ENCODE measurements at places on chromosomes 7 and 10.

DNA sequence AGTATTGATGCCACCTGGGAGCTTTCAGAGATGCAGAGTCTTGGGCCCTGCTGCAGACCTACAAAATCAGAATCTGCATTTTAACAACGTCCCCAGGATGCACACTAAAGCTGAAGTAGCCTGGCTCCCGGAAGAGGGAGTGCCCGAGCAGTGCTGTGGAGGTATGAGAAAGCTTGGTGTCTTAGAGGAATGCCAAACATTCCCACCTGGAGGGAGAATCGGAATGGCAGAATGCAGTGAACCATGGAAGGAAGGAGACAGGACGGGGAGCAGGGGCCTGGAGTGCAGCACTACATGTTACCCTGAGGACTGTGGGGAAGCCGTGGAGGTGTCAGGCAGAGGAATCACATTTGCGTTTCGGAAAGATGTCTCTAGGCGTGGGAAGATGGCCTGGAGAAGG is 90.9 kb downstream of the AOAH start:
- no peak for DNase-seq

GRCh38 chr10:32054094-32054493 is 2.1 kb downstream of the KIF5B start:
- DNase-seq = no peak

GRCh38 chr7:112866424-112866823 is 76.2 kb upstream of the TMEM168 start:
- no peak for DNase-seq

DNA sequence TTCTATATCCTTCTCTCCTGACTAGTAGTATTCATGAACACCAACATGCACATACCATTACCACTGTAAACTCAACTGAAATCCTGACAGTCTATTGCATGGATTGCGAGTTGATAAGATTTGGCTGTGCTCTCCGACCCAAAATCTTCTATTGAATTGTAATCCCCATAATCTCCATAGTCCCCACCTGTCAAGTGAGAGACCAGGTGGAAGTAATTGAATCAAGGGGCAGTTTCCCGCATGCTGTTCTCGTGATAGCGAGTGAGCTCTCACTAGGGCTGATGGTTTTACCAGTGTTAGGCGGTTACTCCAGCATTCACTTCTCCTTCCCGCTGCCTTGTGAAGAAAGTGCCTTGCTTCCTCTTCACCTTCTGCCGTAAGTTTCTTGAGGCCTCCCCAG is 261.8 kb downstream of the PHF14 start:
- DNase-seq = no peak

DNA sequence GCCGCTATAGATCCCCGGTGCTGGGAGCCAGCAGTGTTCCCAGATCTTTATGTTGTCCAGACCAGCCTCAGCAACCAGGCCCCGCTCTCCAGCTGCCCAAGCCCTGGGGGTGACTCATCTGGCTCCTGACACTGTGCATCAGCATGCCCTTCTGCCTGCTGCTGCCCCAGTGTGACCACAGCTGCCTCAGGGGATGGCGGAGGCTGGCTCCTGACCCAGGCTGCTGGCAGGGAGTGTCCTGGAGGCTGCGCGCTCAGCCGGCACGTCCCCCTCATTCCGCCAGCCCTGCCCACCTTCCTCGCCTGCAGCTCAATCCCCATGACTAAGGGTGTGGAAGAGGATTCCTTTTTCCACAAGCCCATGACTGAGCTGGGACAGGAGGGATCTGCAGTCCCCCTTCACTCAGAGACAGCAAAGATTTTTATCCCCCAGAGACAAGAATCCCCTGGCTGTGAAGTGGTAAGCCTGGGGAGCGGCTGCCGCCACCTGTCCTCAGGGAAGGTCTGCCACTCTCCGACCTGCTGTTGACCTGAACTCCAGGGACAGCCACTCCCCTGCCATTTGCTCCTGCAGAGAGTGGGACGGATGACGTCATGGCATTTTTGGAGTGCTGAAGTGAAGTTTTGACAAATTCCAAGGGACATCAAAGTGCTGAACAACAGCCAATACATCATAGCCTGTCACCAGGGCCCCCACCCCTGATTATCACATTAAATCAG is 182.8 kb upstream of the BMPER start:
- no peak for DNase-seq

- no peak for DNase-seq
These were observed 84.9 kb downstream of the CAMK1D start for GRCh38 chr10:12434277-12434676.

- DNase-seq = no peak
These were observed 151.1 kb downstream of the DKK1 start for GRCh38 chr10:52465202-52465601.

DNA sequence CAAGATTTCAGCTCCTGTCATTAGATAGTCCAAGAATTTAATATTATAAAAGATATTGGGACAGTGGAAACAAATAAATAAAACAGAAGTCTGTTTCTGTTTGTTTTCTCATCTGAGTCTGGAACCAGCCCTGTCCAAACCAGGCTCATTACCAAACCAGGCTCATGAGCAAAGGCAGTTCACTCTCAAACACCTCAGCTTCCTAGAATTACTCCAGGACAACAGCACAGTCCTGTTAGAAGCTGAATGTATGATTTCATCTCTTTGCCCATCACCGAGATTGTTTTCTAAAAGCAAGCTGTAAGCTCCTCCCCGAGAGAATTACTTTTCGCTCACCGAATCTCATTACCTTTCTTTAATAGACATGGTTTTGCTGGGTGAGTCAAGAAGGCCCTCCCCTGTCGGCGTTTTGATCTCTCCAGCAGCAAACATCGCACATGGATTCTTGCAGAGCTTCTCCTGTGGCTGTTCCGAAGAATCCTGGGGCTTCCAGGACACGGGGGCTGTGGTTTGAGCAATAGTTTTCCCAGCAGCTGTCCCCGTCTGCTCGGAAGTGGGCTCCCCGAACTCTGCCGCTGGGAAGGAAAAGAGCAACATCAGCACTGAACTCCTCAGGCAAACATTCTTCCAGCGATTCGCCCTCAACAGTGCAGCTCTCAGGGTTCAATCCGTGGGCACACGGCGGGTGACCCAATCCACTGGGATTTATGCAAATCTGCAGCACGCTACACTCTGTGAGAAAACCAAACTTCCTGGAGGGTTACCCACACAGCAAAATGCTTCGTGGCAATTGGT is 112.5 kb downstream of the SVIL start:
- DNase-seq = no peak

- DNase-seq = no peak
These were observed 309.1 kb downstream of the MDFIC start for GRCh38 chr7:115230882-115231571.

GRCh38 chr10:78717200-78717599 is 351.6 kb upstream of the ZMIZ1 start:
- DNase-seq = no peak

DNA sequence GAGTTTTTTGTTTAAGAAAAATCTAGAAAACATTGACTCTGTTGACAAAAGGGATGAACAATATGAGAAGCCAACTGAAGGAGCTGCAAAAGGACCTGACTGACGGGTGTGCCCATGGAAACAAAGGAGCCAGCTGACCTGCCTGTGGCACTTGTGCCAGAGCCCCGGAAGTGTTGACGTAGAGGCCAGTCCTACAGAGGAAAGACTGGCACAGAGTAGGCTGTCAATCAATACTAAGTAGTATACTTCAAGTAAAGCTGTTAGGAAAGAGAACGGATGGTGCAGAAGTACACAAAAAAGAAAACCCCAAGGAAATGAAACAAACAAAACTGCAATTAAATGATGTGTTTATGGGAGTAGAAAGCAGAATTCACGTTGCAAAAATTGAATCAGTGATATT is 19.0 kb upstream of the ABI1 start:
- no peak for DNase-seq

DNA sequence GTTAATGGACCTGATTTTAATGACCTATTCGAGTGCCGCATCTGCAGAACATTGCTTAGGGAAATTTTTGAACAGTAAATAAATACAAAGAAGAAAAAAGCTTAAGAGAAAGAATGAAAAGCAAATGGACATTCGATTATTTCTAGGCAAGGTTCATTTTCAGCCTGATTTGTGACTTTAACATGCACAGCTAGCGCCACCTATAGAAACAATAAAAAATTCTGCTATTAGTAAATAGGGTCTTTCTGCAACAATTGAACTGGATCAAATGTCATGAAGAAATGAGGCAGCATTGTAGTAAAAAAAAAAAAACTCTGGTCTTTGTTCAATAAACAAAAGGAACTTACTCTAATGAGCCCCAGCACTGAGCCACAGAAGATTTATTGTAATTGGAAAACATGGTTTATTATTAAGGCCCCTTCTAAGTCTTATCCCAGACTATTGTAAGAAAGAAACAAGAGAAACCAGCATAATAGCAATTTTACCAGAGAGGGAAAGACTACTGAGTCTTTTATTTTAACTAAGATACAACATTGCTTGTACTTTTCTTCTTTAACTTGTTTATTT is 41.4 kb upstream of the GHITM start:
- DNase-seq = no peak

GRCh38 chr7:47332681-47333553 is 249.0 kb downstream of the TNS3 start:
- DNase-seq = no peak

DNA sequence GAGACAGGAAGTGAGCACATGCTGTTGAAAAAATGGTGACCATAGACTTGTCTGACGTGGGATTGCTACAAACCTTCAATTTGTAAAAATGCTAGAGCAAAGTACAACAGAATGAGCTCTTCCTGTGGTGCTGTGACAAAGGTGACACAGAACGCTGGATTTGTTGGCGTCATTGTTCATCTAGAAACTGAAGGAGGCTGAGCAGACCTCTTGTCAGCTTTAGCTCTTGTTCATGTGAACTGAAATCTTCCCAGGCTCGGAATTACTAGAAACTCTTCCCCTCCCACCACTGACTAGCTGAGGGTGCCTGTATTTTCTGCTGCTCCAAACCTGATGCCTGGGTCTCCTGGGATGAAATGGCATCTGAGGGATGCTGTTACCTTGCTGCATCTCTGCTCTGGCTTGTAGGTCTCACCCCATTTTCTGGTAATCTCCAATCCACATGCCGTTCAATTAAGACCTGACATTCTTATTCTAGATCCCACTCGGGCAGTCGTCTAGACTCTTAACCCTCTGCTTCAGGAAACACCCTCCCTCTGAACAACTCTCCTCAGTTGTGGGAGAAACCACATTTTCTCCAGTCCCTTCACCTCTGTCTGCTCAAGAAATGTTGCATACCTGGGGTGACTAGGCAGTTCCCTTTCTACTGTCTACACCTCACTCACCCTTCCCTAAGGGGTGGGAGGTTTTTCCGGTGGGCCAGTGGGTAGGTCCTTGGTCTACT is 349.3 kb downstream of the CXCL12 start:
- DNase-seq = no peak

DNA sequence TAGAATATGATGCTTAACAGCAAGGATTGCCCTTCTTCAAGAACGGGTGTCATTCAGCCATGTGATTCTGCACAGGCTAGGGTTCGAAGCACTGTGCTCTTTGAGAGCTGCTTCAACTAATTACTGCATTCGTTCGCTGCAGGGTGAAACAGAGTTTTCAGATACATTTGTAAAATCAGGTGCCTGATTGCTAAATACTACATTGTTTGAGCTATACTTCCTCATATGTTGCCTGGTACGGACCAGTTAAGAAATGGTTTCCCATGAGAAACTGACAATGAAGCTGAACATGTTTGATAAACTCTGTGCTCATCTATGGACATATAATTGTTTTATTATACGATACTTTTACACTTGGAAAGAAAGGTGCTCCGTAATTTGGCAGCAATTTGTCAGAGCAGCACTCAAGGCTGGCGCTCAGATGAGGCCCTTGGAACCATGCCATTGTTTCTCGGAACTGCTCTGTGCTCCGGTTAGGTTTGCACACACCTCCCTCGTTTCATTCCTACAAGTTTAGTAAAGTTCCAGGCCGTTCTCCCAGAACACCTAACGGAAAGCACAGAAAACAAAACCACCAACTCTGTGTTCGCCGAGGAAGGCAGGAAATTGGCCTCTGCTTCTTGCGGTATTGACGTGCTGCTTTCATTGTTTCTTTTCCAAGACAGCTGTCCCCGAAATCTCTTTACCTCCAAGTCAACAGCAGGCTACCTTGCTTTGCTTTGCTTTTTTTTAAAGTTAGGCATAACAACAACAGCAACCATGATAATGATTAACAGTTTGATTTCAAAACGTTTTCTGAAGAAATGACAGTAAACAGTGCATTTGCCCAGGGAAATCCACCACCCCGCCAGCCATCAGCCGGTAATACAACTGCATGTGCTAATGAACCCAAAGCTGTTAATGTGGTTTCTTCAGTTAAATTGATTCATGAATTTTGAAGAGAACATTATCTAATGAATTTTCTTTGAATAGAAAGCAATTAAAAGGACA is 206.9 kb downstream of the EBF3 start:
- DNase-seq = no peak

DNA sequence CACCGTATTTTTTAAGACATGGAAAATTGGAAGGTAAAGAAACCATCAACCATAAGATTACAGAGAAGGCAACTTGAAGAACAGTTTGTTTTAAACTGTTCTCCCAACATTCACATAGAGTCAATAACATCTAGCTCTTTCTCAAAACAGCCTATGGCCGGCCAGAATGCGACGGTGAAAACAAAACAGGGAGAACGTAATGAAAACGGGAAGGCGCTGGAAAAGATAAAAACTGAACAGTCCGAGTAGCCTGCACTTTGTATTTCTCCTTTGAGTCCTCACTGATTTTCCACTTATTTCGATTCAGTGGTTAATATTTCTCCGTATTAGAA is 637 bp downstream of the MICU1 start:
- DNase-seq = no peak

GRCh38 chr10:13439313-13440184 is 89.3 kb downstream of the BEND7 start:
- DNase-seq = peak; percentile 4

DNA sequence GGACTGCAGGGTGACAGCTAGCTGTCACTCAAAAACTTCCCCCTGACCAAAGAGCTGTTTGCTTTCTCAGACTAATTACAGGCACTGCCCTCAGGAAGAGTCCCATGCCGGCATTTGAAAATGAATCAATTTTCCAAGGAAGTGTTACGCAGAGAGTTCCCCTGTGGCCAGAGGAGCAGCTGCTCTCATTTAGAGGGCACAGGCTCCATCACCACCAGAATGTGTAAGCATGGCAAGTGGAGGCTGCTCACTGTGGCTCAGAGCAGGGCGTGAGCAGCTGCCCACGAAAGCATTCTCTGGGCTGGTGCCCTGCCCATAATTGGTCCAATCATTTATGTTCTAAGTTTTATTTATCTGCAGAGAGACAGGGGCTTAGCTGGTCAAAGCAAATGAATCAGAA is 202.2 kb downstream of the RAMP3 start:
- no peak for DNase-seq

GRCh38 chr7:8260871-8261694 is 884 bp downstream of the ICA1 start:
- peak; percentile 2 for DNase-seq

GRCh38 chr10:133158756-133159610 is 1.0 kb upstream of the KNDC1 start:
- no peak for DNase-seq

- no peak for DNase-seq
These were observed 40.9 kb downstream of the ITGA8 start for GRCh38 chr10:15678851-15679250.
